K562 (cell line): ENCODE measurements at places on chromosomes 13 and 19. TPM values are rescaled to one million over a fixed set of nuclear protein-coding genes. Genes with fewer than 3 reads are reported as not detected.

SIPA1L3 gene
- total RNA-seq, result 6.1 and 8.3 TPM in 2 replicates

KRI1 gene
- total RNA-seq, result 34.3 and 37.7 TPM in 2 replicates

SPRED3 gene
- 0.81 and 0.95 TPM in 2 replicates for total RNA-seq

DNA sequence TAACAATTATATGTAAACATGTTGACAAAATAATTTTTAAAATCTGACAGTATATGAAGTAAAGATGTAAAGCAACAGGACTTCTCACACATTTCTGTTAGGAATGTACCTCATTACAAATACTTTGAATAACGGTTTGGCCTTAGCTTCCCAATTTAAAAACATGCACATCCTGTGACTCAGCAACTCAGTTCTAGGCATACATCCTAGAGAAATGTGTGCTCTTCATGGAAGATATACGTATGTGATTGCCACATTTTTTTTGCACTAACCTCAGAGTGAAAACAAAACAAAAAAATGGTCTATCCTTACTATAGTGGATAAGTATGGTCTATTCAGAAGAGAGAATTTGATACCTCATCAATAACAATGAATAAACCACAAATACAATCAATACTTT lies 314.6 kb downstream of the LIG4 start:
- DNase-seq, result peak; percentile 53

CCDC70 gene
- not detected in 2 replicates for total RNA-seq

DNA sequence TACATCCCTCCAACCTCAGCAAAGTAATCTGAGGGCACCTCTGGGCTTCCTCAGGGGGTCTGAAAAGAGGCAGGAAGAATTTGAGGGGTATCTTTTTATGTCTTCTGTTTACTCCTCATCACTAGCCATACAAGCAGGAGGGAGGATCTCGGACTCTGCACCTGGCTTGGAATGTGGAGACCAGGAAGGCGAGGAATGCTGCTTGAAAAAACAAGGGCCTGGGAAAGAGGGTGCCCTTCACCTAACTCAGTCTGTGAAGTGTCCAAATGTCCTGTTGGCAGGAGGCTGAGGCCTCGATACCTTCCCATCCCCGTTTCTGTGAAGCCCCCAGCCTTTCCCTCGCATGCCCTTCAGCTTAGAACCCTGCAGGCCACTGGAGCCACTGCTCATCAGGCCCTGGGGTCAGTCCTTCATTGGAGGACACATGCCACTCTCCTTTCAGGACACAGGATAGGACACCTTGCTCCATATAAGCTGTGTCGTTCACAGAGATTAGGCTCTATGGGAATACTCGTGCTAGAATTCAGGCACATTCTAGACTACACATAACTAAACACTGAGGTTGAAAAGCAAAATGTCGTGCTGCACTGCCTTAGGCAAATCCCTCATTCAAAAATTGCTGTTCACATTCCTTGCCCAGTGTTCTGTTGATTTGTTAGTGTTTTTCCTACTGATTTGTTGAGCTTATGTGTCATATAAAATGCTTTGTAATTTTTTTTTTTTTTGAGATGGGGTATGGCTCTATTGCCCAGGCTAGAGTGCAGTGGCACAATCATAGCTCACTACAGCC lies 49.7 kb downstream of the ESD start:
- DNase-seq, result no peak

TSEN34 gene
- 43.7 and 45.7 TPM in 2 replicates for total RNA-seq

DNA sequence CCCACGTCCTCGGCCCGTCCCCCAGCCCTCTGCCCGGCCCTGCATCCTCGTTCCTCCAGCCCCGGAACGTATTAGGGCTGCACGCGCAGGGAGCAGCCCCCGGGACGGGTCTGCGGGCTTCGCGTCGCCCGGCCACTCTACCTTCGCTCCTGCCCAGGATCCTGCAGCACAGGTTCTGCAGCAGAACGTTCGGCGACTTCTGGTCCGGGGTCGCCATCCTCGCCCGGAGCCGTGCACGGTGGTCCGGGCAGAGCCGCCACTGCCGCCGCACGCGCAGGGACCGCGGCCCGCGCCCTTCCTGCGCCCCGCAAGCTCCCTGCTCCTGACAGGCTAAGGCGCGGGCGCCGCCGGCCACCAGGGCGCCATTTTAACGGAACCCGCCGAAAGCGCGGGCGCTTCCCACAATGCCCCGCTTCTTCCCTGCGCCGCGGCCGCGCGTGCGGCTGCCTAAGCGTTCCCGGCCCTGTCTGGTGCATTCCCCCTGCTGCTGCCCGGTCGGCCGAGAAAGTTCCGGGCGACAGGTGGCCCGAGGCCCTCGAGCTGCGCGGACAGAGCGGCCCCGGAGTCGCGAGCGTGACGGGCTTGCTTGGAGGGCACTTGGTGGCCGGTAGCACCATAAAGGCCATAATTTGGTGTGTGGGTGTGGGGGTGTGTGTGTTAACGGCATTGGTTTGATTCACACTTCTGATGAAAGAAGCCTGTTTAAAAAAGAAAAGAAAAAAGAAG lies at the start of gene TUBGCP3:
TUBGCP3 (minus strand) TSS at position 390 of the 726 bp plus-strand sequence; CDS start at position 217, 173 bp downstream.
- peak; percentile 86 for DNase-seq

FGF14 gene
- not detected in 2 replicates for total RNA-seq
